ENCODE measurements at places on chromosomes 5 and 9.

GRCh38 chr9:109335929-109336328 is 15.1 kb upstream of the EPB41L4B start:
- no peak for DNase-seq

- DNase-seq: no peak
These were observed 3.3 kb upstream of the EXOC3 start for GRCh38 chr5:439636-440035.

- no peak for DNase-seq
These were observed 18.3 kb upstream of the ECPAS start for GRCh38 chr9:111502506-111502905.

- no peak for DNase-seq
These were observed 203.1 kb upstream of the PIK3R1 start for GRCh38 chr5:68012429-68012828.

DNA sequence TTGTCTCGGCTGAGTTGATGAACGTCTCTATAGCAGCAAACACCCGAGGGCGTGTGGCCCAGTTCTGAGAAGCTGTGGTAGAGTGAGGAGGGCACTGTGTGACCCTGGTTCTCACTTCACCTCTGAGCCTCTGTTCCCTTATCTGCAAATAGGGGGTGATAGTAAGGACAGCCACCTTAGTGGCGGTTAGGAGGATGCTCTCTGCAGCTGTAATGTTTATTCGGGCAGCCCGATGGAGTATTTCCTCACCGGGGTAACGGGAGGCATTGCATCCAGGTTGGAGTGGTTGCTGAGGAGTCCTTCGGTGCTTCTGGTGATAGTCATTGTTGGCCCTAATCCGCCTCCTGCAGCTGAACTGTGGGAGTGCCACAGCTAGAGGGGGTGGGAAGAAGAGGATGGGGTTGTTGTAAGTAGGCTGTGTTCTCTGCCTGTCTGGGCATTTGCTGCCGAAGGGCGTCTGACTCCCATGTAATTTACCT is 13.9 kb downstream of the PRRC2B start:
- no peak for DNase-seq

DNA sequence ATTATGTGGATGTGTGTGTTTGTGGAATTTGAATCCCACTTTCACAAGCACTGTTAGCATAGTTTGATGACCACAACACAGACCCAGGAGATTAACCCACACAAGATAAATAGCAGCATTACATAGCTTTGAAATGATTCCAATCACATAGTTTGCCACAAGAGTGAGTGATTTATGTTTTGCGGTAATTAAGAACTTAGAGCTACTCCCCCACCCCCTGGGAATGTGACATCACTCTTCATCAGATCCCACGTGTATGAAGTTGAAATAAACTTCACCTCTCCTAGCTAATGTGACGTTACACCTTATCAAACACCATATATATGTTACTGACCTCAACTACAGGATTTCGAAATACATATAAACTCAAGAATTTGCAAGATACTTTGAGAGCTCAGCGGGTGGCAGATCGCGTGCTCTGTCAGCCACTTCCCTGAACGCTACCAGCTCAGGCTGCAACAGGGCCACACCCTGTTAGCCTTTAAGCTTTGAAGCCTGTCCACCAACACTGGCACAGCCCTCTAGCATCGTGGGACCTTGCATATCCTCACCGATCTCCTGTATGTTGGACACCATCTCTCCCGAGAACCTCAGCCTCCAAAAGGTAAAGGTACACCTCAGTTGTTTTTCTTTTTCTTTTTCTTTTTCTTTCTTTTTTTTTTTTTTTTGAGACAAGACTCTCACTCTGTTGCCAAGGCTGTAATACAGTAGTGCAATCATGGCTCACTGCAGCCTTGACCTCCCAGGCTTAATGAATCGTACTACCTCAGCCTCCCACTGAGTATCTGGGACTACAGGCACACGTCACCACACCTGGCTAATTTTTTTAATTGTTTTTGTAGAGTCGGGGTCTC is 1.7 kb upstream of the AGTPBP1 start:
- no peak for DNase-seq
